ENCODE measurements at places on chromosomes 5 and 9.
A peak's percentile ranks its signal among the peaks of the same experiment; 100 is the strongest.

GRCh38 chr9:5688109-5688508 lies 59.2 kb downstream of the RIC1 start:
- no peak for DNase-seq

- no peak for DNase-seq
Observed at GRCh38 chr5:10333154-10334006, 20.1 kb upstream of the MARCHF6 start.

DNA sequence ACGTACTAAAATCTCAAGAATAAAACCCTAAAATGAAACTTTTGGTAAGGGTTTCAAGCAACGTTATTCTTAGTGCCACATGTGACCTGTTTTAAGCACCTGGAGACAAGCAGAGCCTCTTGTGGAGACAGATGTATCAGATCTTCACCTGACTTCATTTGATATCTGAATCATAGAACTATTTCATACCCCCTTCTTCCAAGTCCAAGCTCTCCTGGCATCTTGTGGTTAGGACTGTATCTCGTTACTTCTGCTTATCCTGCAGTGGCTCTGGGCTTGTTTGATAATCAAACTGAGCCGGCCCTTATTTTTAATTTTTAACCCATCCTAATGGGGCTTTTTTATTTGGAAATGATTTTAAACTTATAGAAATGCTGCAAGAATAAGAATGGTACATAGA lies 11.1 kb upstream of the FSD1L start:
- no peak for DNase-seq

DNA sequence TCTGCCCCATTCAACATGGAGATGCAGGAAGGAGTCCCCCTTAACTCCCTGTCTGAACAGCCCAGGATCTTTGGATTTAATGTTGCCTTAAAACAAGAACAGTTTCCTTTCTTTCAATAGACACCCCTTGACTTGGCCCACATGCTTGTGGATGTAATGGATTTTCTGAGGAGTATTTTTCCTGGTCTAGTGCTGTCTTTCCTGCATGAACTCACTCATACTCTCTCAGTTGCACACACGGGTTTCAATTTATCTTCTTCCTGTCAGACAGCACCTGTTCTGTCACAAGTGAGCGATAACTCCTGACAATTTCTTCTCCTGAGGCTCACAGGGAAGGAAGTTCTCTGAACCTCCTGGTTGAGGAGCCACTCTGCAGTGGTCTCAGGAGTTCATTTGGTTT lies 85.1 kb downstream of the ACER2 start:
- no peak for DNase-seq

- no peak for DNase-seq
Observed at GRCh38 chr9:110343551-110343950, 5.9 kb upstream of the TXNDC8 start.

GRCh38 chr5:100860407-100860806 lies 42.7 kb downstream of the ST8SIA4 start:
- DNase-seq = no peak

DNA sequence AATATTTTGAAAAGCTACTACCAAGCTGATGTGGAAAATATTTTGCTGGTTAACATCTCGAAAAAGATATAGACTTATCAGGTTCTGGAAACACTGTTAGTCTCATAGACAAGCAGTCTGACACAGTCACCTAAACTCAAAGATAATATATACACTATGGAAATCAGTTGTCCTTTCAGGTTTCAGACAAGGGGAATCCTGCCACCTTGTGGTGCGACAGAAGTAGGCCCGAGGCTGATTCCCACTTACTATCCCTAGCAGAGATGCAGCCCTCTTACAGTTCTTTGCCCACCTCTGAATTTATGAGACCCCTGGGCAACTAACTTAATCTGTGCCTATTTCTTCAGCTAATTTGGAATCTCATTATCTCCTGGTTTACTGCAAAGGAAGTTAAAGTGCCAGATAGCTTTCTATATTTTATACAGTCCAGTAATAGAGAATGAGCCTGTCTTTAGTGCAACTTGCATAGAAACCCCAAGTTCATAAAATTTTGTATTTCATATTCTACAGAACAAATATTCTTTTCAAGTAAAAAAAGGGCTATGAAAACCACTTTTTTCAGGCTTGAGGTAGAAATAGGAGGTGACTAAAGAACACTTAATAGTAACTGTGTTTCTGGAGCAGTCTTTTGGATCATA lies 16.9 kb downstream of the RAD1 start:
- DNase-seq = peak; percentile 37

DNA sequence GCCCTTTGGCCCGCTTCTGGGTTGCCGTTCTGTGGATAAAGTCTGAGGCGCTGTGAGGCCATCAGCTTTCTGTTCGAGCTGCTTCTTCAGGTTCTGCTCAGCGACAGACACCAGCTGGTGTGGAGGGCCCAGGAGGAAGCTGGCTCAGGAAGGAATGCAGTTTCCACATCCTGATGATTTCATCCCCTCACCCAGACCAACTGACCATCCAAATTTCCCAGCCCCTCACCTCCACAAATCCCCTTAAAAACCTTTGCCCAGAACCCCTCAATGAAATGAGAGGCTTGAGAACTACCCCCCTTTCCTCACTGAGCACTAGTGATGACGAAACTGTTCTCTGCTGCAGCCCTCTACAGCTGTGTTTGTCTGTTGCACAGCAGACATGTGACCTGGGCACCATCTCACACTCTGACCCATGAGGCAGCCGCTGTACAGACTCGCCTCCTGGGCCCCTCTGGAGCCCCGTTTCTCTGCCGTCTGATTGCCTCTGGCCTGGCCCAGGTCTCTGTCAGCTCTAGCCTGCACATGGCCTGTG lies 45.4 kb downstream of the SPATA31C2 start:
- no peak for DNase-seq

DNA sequence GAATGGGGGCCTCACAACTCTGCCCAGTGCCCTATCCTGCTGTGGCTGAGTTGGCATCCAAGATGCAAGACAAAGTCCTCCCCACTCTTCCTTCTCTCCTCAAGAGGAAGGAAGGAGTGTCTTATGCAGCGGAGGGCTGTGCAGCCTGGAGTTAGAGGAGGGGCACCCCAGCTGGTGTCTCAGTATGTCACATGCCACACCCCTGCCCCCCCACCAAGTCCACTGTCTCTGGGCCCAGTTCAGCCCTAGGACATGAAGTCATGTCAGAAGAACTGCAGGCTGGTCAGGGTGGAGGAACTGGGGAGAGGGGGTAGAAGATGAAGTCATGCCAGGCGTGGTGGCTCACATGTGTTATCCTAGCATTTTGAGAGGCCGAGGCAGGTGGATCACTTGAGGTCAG lies 28.0 kb upstream of the SLC28A3 start:
- no peak for DNase-seq

- no peak for DNase-seq
Observed at GRCh38 chr5:68435611-68436010, 220.1 kb downstream of the PIK3R1 start.

DNA sequence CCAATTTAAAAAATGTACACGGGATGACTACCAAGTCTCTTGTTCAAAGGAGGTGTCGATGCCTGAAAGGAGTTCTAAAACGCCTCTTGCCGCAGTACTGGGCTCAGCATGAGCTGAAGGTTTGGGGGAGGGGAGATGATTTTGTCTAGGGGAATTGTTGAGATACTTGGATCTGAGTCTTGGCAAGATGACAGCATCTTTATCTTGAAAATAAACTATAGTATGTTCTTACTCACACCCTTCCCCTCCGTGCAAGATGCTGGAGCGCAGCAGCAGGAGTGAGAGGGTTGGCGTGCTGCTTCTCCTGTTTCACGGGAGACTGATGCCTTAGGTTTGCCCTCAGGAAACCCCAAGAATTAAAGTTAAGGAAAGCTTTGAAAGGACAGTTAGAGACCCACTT lies 47.3 kb downstream of the FAM78A start:
- DNase-seq = no peak

DNA sequence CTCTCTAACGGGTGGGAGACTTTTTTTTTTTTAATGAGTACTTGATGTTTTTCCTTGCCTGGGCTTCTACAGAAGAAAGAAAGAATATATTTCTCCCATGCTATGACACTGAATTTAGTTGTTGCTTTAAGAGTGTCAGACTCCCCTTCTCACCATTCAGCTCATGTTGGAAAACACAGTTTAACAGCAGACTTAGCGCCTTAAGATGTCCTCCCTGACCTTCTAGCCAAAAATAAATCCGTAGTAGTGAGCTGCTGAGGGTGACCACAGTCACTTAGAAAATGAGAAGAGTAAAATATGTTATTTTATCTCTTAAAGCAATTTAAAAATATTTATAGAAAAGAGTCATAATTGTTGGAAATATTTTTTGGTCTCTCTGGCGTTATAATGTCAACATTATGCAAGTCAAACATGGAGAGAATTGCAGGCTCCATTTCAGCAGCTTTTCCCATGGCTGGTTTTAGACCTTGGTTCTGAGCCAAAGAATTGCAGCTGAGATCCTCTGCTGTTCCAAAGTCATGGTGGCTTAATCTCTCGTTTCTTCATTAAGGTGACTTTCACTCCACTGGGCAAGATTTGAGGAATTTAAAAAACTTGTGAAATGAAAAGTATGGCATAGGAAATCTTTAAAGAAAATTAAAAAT lies 143.5 kb downstream of the GHR start:
- no peak for DNase-seq

DNA sequence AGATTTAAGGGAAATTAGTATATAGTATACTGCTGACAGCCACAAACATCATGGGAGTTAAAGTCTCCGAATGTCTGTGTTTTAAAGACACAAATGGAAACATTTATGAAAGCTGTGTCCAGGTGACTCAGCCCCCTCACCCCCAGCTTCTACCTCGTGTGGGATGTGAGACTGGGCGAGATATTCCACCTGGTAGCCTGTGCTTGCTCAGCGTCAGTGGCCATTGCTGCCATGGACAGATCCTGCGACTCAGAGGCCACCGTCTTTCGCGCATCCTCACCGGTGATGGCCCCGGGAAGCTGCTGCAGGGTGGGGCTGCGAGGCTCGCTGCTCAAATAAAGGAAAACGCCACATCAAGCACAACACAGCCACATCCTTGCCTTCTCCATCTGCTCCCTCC lies 31.2 kb upstream of the EXOC3 start:
- DNase-seq = no peak

GRCh38 chr5:143636931-143637528 lies 174.9 kb upstream of the HMHB1 start:
- DNase-seq = no peak

GRCh38 chr5:43121913-43122484 lies 1.3 kb downstream of the ZNF131 start:
- no peak for DNase-seq

- DNase-seq = no peak
Observed at GRCh38 chr5:142997591-142997990, 227.4 kb downstream of the ARHGAP26 start.

DNA sequence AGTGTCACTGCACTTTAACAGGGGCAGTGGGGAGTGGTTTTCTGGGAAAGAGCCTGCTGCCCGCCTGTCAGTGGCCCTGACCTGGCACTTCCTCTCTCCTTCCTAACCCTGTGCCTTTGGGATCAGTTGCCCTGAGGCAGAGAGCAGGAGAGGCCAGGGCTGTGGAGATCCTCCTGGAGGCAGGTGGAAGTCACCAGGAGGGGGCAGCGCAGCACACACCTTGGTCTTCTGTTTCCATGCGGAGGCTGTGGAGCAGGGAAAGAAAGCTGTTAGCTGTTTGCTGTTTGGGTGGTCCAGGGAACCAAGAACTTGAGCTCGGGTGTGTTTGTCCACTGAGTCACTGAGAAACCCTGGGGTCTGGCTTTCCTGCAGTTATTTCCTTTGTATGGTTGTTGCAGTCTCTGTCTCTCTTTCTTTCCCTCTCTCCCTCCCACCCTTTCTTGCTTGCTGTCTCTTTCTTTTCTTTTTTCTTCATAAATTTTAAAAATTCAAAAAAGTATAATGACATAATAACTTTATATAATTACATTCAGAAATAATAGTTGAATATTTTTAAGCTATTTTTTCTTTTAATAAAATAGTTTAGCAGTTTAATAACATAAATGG lies 28.1 kb downstream of the NTRK2 start:
- DNase-seq = peak; percentile 6

- DNase-seq = no peak
Observed at GRCh38 chr9:119157196-119157595, 212.0 kb downstream of the BRINP1 start.

GRCh38 chr5:126947146-126948010 lies 83.0 kb downstream of the MARCHF3 start:
- no peak for DNase-seq

GRCh38 chr9:34603610-34604231 lies 8.2 kb downstream of the RPP25L start:
- DNase-seq = peak; percentile 69

- no peak for DNase-seq
Observed at GRCh38 chr5:1331861-1332405, 13.0 kb downstream of the CLPTM1L start.

- no peak for DNase-seq
Observed at GRCh38 chr9:133978226-133978898, 13.8 kb downstream of the VAV2 start.

DNA sequence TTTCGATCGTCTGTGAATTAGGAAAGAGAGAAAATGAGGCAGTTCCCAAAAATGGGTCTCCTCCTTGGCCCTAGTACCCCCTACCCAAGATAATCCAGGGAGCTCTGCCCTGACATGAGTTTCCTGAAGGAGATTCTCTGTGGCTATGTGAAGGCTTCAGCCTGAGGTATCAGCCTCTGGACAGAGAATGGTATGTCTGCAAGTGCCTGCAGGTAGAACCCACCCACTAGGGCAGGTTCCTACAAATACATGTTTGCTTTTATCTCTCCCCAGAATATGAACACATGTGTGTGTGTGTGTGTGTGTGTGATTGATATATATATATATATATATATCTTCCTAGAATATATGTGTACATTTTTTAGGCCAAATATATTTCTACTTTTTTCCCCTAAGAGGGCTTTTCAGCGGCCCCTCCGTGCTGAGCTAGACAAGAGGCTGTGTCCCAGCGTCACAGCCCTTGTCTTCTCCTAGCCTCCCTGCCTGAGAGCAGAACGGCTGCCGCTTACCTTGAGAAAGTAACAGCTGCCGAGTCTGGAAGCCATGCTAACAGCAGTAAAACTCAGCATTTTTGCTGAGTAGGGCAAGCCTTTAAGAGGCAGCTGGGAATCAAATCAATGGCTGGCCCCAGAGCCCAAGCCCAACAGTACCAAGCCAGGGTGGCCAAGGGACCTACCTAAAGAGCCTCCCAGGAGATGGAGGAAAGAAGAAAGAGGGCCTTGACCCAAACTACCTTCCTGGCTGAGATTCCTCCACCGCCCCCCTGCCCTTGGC lies 2.1 kb downstream of the BRINP1 start:
- DNase-seq = no peak

GRCh38 chr5:33209252-33209651 lies 231.5 kb upstream of the TARS1 start:
- DNase-seq = no peak

GRCh38 chr5:88660264-88660946 lies 222.6 kb downstream of the MEF2C start:
- DNase-seq = no peak

DNA sequence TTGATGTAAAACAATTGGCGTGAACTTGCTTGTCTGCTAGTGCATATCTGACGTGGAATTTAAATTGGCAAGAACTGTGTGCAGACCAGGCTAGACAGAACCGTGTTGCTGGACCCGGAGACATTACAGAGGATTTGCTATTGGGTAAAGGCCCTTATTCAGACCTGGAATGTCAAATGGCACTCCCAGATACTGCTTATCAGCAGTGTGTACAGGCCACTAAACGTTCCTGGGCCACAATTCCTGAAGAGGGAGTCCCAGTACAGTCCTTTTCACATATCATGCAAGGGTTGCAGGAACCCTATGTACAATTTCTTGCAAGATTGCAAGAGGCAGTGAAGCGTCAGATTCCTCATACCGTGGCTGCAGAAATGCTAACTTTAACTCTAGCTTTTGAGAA lies 13.5 kb upstream of the MCCC2 start:
- DNase-seq = no peak

- DNase-seq = no peak
Observed at GRCh38 chr9:94097788-94098414, 13.6 kb downstream of the PTPDC1 start.

All from stimulated activated CD4-positive, alpha-beta T cell treated with anti-CD3 and anti-CD28 coated beads, TNF-alpha, amount 100 ng/mL, for 4 hours (primary cell).